ENCODE measurements at places on chromosomes 5 and 9. TPM values are rescaled to one million over a fixed set of nuclear protein-coding genes. Genes with fewer than 3 reads are reported as not detected.

Gene ZNF366
- total RNA-seq, result 0.58 TPM

Gene AIF1L
- total RNA-seq, result 0.15 TPM

Gene IL4
- total RNA-seq, result not detected

- DNase-seq, result no peak
These were observed 63.9 kb downstream of the C9orf152 start for GRCh38 chr9:110143950-110144545.

DNA sequence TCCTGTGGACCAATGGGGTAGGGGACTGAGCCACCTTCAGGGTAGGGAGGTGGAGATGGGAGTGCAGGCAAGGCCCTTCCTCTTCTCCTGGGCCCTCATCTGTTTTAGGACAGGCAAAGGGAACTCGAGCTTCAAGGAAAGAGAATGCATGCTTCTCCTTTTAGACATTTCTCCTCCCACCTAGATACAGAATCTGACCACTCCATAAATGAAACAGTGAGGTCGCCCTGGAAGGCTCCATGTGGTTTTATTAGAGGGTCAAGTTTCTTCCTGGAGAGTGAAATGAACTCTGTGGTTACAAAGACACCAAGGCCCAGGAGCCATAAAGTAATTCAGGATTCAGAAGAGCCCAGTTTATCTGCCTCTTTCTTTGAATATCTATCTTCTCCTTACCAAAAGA is 14.9 kb downstream of the LHFPL2 start:
- DNase-seq, result no peak

DNA sequence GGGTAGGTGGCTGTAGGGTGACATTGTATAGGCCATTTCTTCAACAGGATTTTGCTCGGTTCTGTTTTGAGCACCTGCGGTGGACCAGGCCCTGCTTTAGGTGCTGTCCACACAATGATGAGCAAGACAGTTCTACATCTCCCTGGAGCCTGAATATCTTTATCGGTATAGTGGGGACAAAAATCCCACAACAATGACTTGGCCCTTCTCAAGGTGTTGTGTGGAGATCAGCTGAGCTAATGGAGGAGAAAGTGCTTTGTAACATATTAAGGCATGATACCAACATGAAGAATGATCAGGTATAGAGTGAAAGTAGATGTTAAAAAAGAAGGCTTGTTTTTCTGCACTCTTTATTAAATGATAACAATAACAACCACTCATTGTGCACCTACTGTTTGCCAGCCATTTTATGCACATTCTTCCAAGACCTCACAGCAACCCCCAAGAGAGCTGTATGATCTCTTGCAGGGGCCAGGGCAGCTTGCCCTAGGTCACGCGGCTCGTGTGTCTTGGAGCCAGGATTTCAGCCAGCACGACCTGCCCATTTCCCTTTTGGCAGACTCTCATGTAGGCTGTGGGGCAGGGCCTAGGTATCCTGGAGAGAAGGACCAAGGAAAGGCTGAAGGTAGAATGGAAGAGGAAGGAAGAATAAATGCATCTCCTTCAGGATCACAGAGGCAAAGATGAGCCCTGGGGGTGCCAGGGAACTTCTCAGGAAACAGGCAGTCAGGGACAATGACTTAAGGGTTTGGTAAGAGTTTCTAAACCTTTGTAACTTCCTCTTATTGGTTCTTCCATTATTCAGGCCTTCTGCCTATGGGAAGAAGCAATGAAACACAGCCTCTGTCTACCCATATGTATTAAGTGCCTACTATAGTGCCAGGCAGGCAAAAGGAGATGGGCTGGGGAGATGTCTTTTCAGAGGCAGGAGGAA is 50.0 kb upstream of the PPARGC1B start:
- DNase-seq, result no peak

Gene PCDHGB6
- total RNA-seq, result 0.22 TPM

Gene RANBP3L
- not detected for total RNA-seq

- no peak for DNase-seq
These were observed 278.9 kb downstream of the EFNA5 start for GRCh38 chr5:107391787-107392186.

All from CD4-positive, alpha-beta memory T cell (primary cell).